ENCODE measurements at places on chromosomes 1 and 21.

DNA sequence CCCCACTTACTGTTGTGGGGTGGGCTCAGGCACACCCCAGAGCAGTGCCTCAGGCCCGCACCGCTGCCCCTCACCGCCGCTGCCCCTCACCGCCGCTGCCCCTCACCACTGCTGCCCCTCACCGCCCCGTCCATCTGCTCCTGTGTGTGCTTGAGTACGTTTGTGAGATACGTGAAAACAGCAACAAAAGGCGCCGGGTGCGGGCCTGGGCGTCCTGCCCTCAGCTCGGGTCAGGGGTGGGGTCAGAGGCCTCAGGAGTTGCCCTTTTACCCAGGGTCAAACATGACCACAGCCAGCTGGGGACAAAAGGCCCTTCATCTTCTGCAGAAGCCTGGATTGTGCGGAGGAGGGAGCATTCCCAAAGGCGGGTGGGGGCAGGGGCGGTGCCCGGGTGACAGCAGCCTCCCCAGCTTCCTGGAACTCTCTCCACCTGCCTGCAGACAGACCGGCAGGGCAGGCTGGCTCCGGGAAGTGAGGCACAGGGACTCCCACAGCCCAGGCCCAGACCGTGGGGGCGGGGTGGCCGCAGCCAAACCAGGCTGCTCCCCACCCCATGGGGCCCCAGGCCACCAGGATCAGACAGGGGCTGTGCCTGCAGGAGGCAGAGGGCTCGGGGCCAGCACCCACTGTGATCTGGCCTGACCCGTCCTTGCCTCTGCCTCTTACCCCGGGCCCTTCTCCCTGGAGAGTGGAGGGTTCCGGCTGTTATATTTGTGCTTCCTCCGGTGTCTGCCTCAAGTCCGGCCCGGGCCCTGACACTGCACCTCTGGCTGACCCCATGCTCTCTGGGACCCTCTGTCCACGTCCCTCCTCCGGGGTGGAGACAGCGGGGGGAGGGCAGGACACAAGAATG, 2.3 kb upstream of the VWA1 start:
- DNase-seq = no peak

DNA sequence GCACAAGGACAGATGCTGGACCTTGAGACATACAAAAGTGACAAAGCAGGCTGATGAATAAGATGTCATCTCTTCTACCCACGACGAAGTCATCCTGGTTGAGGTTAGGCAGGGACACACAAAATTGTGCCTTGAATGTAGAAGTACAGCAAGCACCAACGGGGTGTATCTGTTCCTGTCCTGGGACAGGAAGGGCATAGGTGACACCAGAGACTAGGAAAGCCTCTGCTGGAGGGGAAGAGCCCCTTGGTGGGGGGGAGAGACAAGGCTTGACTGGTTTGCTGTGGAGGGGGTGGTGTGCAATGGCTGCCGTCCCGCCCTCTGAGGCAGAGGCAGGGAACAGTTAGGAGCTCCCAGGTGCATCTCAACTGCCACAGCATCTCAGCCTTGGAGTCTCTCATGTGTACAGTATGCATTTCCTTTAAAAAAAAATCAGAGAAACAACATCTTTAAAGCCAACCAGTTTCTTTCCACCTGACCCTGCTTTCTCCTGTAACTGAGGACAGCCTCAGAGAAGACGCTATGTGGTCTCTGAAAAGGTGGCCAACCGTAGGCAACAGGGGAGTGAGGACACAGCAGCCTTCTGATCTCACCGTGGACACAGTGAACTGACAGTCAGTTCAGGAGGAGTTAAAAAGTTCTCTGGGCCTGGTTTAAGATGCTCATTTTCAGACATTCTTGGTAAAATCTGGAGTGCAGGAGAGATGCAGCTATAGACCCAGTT, 17.7 kb upstream of the GFI1 start:
- DNase-seq = peak; percentile 42

DNA sequence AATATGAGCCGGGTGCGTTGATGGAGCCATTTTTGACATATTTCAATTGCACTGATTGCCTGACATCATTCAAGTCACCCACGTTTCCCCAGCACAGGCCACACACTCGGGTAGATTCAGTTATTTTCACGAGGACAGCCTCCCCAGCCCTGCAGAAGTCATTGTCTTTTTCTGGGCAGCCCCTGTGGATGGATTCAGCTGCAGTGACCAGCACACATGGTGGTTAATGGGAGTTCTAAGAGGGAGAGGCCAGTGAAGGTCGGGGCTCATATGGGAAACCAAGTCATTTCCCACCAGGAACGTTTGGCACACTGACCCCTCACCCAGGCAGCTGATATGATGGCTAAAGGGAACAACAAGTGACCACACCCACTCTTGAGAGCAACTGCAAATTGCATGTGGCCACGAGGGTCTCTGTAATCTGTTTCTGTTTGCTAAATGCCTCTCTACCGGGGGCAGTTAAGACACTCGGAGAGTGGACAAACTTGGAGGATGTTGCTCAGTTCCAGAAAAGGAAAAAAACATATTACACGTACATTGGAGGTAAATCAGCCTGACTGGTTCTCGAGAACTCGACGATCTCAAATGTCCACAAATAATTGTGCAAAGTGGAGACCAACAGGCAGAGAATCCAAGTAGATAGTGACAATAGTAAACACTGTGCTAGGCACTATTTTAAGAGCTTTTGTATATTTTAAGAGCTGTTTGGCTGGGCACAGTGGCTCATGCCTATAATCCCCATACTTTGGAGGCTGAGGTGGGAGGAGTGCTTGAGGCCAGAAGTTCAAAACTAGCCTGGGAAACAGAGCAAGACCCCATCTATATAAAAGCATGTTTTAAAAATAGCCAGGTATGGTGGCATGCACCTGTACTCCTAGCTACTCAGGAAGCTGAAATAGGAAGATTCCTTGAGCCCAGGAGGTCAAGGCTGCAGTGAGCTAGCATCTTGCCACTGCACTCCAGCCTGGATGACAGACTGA, 167.2 kb upstream of the IRF2BP2 start:
- DNase-seq = no peak

DNA sequence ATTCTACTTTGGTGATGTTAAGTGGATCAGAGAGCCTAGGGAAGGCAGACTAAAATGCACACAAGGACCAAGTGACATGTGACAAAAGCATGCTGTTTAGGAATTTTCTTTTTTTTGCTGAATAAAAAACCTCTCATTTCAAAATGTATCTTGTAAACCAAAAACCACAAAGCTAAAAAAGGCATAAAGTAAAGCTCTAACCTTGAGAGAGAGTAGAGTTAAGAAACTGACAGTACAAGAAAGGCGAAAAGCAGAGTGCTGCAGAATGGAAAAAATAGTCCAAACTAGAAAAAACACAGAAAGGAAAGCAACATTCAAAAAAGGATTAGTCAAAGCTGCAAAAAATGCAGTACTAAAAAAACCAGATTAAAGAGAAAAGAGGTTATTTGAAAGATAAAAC, 76.5 kb downstream of the EPS15 start:
- DNase-seq = no peak
